ENCODE measurements at places on chromosomes 1 and 21.
A peak's percentile ranks its signal among the peaks of the same experiment; 100 is the strongest.

GRCh38 chr1:231954751-231955150 is 328.2 kb downstream of the DISC1 start:
- no peak for DNase-seq

DNA sequence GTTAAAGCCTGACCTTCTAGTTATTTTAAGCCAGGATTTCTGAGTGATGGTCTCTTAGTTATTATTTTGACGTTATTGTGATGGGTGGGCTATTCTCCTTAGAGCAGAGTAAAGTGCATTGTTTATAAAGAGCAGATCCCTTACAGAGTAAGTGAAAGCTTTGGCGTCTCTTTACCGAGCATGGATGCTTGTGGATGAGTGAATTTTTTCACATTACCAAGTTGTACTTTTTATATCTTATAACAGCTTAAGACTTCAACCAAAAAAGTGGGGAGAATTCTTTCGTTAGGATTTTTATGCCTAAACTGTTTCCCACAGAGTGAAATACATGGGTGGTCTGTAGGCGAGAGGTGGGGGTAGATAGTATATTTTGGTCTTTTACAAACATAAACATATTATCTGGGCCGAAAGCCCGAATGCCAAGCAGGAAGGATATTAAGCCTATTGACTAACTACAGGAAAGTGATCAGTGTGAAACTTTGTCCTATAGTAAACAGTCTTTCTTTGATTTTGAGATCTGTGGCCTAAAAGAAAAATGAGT is 279.1 kb upstream of the C1orf105 start:
- no peak for DNase-seq

GRCh38 chr1:12338823-12339222 is 109.0 kb downstream of the VPS13D start:
- DNase-seq: no peak

GRCh38 chr1:204435381-204435831 is 23.8 kb upstream of the PPP1R15B start:
- DNase-seq: no peak

GRCh38 chr21:45995686-45996179 is 14.2 kb downstream of the COL6A1 start:
- DNase-seq: peak; percentile 45

- DNase-seq: no peak
These were observed 87.9 kb downstream of the CDC14A start for GRCh38 chr1:100440075-100440809.

- DNase-seq: no peak
These were observed 70.1 kb downstream of the TENT5C start for GRCh38 chr1:117675907-117676430.

GRCh38 chr1:74160046-74160445 is 37.9 kb downstream of the LRRIQ3 start:
- no peak for DNase-seq

- DNase-seq: no peak
These were observed 277.9 kb downstream of the LRRC7 start for GRCh38 chr1:69845655-69846054.

DNA sequence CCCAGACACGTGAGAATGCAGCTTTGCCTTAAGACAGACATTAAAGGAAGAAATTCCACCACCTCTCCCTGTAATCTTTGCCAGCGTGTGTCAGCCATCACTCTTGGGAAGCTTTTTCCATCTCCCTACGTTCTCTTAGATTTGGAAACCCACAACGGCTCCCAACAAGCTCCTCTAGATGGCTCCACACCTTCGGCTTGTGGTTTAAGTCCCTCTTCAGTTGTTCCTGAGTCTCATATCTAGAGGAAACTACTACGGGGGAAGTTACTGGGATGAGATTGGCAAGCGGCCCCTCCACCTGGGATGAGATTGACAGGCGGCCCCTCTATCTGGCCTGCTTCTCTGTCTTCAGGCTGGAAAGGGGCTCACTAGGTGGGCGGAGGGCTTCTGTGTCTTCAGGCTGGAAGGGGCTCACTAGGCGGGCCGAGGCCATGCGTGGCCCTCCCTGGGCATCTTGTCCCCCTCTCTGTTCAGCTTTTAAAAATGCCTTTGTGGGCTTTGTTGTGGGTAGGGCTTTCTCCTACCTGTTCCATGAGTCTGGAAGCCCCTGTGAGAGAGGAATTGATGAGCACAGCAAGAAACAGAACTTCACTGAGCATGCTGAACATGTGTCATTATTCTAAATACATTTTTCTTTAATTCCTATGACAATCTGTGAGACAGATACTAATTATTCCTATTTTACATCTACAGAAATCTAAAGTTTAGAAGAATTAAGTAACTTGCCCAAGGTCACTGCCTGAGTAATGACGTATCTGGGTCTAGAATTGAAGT is 670.5 kb downstream of the KIF26B start:
- peak; percentile 22 for DNase-seq

GRCh38 chr1:17393230-17393629 is 21.2 kb downstream of the PADI6 start:
- DNase-seq: no peak

DNA sequence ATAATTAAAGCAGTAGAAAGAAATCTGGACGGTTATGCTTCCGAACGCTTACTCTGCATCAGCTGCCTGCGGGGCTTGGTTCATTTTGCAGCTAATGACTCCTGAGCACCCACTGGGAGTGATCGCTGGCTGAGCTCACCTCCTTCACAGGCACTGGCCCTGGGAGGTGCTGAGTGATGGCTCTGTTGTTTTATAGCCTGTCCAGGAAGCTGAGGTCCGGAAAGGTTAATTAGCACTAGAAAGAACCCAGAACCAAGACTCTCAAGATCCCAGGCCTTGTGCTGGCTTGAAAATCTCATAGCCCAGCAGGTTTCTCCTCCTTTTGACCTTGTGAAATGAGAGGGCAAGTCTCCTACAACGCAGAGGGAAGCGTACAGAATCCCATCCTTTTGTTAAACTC is 226.2 kb downstream of the AJAP1 start:
- DNase-seq: no peak

DNA sequence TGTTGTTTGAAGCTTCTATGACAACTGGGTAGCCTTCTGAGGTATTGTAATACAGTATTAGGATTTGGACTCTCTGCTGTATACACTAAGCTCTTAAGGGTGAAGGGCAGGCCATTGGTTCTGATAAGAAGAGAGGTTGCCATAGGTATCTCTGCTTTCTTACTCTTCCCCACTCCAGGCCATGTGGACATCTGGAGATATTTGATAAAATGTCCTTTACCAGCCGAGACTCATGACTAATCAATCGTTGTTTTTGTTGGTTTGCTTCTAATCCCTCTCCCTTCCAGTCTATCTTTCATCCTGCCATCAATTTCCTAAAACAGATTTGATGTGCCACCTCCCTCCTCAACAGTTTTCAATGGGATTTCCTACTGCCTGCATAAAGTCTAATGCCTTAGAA is 64.6 kb upstream of the WDR26 start:
- DNase-seq: peak; percentile 59

DNA sequence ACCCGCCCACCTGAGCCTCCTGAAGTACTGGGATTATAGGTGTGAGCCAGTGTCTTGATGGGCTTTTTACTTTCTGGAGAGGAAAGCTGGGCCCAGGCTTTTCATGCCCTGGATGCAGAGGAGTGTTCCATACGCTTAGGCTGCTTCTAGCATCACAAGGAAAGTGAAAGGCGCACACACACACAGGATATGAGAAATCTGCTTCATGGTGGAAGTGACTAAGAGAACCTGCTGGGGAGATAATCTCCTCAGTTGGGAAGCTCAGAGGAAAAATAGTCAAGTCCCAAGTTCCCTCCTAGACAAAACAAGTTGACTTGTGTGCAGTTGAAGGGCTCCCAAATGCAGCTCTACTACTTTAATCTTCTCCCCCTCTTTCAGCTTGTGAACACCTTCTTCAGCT is 2.2 kb downstream of the NUDC start:
- no peak for DNase-seq

GRCh38 chr1:11518016-11518701 is 39.2 kb downstream of the DISP3 start:
- DNase-seq: no peak

GRCh38 chr21:42556960-42557359 is 43.3 kb downstream of the SLC37A1 start:
- DNase-seq: no peak
